Type B pancreatic cell (in vitro differentiated cells): ENCODE measurements at places on chromosomes 6 and 20. TPM values are rescaled to one million over a fixed set of nuclear protein-coding genes. Genes with fewer than 3 reads are reported as not detected.

INSM1 gene
- total RNA-seq: 36.0 and 70.2 TPM in 2 replicates

MICA gene
- 9.0 and 10.7 TPM in 2 replicates for total RNA-seq

MARCKS gene
- total RNA-seq: 105 and 236 TPM in 2 replicates

CUL7 gene
- total RNA-seq: 53.7 and 65.0 TPM in 2 replicates

GTSF1L gene
- not detected in 2 replicates for total RNA-seq

RAMACL gene
- 0.85 and 1.5 TPM in 2 replicates for total RNA-seq

- H3K27me3 ChIP-seq: no peaks in the 10 kb centered on the region
- H3K27ac ChIP-seq: no peak overlapping the region
- peaks cover 8% of the 10 kb centered on the region for H3K4me1 ChIP-seq
- H3K4me3 ChIP-seq: no peak overlapping the region
- H3K36me3 ChIP-seq: no peaks in the 10 kb centered on the region
These were observed 264.8 kb downstream of the THBS2 start for GRCh38 chr6:168988801-168989200.

GRCh38 chr6:44733868-44734267, 346.4 kb downstream of the CDC5L start:
- no peak overlapping the region for H3K4me3 ChIP-seq
- no peak overlapping the region for H3K27ac ChIP-seq
- no peaks in the 10 kb centered on the region for H3K36me3 ChIP-seq
- DNase-seq: no peak
- peaks cover 3% of the 10 kb centered on the region for H3K27me3 ChIP-seq

DNA sequence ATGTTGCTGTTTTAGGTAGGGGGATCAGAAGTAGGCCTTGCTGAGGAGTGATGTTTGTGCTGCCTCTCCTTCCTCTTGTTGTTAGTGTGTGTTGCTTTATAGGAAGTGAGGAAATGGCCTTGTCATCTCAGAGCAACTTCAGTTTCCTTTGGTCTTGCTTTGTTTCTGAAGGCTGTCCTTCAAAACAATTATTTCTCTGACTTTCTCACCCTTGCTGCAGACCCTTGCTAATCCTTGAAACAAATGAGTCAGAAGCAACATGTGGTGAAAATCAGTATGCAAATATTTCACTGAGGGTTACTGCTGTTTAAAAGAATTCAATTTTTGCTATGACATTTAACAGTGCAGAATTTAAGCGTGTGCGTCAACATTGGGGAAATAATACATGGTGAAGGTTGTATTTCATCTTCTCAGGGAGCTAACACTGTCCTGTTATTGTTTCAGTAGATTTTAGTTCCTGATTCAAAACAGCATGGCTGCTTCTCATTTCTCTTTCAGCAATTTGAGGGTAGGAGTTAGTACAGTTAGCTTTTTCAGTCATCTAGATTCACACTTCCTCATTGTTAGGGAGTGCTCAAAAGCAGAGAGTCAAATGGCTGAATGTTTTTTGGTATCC, 13.8 kb downstream of the RNF144B start:
- H3K4me1 ChIP-seq: peaks cover 4% of the 10 kb centered on the region
- DNase-seq: no peak
- H3K27ac ChIP-seq: no peak overlapping the region
- no peak overlapping the region for H3K4me3 ChIP-seq
- peaks cover 5% of the 10 kb centered on the region for H3K36me3 ChIP-seq

- no peaks in the 10 kb centered on the region for H3K36me3 ChIP-seq
- no peaks in the 10 kb centered on the region for H3K4me1 ChIP-seq
- DNase-seq: no peak
- H3K4me3 ChIP-seq: no peak overlapping the region
These were observed 634.5 kb downstream of the PHF3 start for GRCh38 chr6:64270083-64270482.

DNA sequence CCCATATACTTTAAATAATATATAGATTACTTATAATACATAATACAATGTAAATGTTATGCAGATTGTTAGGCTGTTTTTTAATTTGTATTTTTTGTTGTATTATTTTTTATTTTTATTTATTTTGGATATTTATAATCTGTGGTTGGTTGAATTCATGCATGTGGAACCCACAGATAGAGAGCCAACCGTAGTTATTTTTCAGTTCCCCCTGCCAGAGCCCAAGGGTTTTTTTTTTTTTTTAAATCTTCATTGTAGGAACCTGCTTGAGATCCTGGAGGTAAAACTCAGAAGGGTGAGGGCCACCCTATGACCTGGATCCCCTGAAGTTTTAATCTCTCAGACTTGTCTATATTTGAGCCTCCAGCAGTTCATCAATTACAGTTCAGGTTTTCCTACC, 133.2 kb downstream of the B3GAT2 start:
- H3K36me3 ChIP-seq: no peaks in the 10 kb centered on the region
- H3K27me3 ChIP-seq: no peaks in the 10 kb centered on the region
- no peak for DNase-seq
- H3K27ac ChIP-seq: no peak overlapping the region
- no peaks in the 10 kb centered on the region for H3K4me1 ChIP-seq
- H3K4me3 ChIP-seq: no peak overlapping the region

GRCh38 chr6:24689964-24690363, 23.1 kb downstream of the ACOT13 start:
- H3K36me3 ChIP-seq: peaks cover 6% of the 10 kb centered on the region
- H3K4me3 ChIP-seq: no peak overlapping the region
- no peak for DNase-seq
- no peaks in the 10 kb centered on the region for H3K27me3 ChIP-seq
- H3K4me1 ChIP-seq: no peaks in the 10 kb centered on the region

GRCh38 chr6:161128230-161128629, 136.7 kb downstream of the MAP3K4 start:
- H3K27ac ChIP-seq: no peak overlapping the region
- H3K27me3 ChIP-seq: no peaks in the 10 kb centered on the region
- peaks cover 68% of the 10 kb centered on the region for H3K36me3 ChIP-seq
- H3K4me3 ChIP-seq: no peak overlapping the region
- H3K4me1 ChIP-seq: no peaks in the 10 kb centered on the region
- DNase-seq: no peak

GRCh38 chr20:33178726-33179125, 10.8 kb downstream of the BPIFA2 start:
- peaks cover 5% of the 10 kb centered on the region for H3K4me1 ChIP-seq
- no peak overlapping the region for H3K4me3 ChIP-seq
- H3K27me3 ChIP-seq: peaks cover 4% of the 10 kb centered on the region
- peak overlapping the region; percentile 62 for H3K27ac ChIP-seq
- H3K36me3 ChIP-seq: no peaks in the 10 kb centered on the region

- no peaks in the 10 kb centered on the region for H3K36me3 ChIP-seq
- no peak overlapping the region for H3K27ac ChIP-seq
- no peaks in the 10 kb centered on the region for H3K4me1 ChIP-seq
- H3K4me3 ChIP-seq: no peak overlapping the region
- H3K27me3 ChIP-seq: peaks cover 6% of the 10 kb centered on the region
- DNase-seq: no peak
These were observed 150.7 kb downstream of the FRK start for GRCh38 chr6:115909923-115910546.

GRCh38 chr6:84967965-84968364, 203.6 kb upstream of the TBX18 start:
- no peaks in the 10 kb centered on the region for H3K36me3 ChIP-seq
- no peak overlapping the region for H3K4me3 ChIP-seq
- no peaks in the 10 kb centered on the region for H3K27me3 ChIP-seq
- H3K4me1 ChIP-seq: no peaks in the 10 kb centered on the region
- no peak overlapping the region for H3K27ac ChIP-seq

- H3K27me3 ChIP-seq: no peaks in the 10 kb centered on the region
- H3K36me3 ChIP-seq: peaks cover 40% of the 10 kb centered on the region
- no peak for DNase-seq
- no peak overlapping the region for H3K27ac ChIP-seq
- H3K4me3 ChIP-seq: no peak overlapping the region
These were observed 18.2 kb downstream of the TRIM26 start for GRCh38 chr6:30194797-30195690.

GRCh38 chr6:20827798-20828197, 293.5 kb downstream of the CDKAL1 start:
- DNase-seq: no peak
- H3K4me3 ChIP-seq: no peak overlapping the region
- no peak overlapping the region for H3K27ac ChIP-seq
- H3K27me3 ChIP-seq: no peaks in the 10 kb centered on the region

DNA sequence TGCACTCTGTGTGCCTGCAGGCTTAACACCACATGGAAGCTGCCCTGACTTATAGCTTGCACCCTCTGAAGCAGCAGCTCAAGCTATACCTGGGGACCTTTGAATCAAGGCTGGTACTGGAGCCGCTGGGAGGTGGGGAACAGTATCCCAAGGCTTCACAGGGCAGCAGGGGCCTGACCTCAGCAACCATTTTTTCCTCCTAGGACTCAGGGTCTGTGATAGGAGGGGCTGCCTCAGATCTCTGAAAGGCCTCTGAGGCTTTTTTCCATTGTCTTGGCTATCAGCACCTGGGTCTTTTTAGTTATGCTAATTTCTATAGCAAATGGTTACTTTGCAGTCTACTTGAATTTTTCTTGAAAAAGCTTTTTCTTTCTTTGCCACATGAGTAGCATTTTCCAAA, 80.2 kb upstream of the OPRM1 start:
- DNase-seq: no peak
- H3K27ac ChIP-seq: no peak overlapping the region
- H3K4me1 ChIP-seq: peaks cover 10% of the 10 kb centered on the region
- no peaks in the 10 kb centered on the region for H3K36me3 ChIP-seq
- no peaks in the 10 kb centered on the region for H3K27me3 ChIP-seq
- no peak overlapping the region for H3K4me3 ChIP-seq

DNA sequence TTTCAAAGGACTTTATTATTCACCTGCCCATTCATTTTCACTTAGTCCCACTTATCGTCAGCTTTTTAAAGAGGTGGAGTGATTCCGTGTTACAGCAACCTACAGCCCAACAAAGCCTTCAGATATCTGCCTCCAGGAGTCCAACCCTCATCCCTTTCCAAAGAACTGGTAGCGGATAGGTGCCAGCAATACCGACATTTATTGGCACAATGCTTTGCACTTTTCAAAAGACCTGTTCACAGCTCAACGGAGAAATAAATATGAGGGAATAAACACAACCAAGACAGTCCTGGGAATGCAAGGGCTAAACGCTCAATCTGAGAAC, 819 bp upstream of the MTRF1L start:
- no peaks in the 10 kb centered on the region for H3K27me3 ChIP-seq
- peaks cover 4% of the 10 kb centered on the region for H3K36me3 ChIP-seq
- peak overlapping the region; percentile 91 for H3K27ac ChIP-seq
- peak overlapping the region; percentile 95 for H3K4me3 ChIP-seq
- no peak for DNase-seq

- no peaks in the 10 kb centered on the region for H3K36me3 ChIP-seq
- DNase-seq: no peak
- H3K27me3 ChIP-seq: no peaks in the 10 kb centered on the region
- peak overlapping the region; percentile 14 for H3K27ac ChIP-seq
These were observed 346.3 kb downstream of the BMP2 start for GRCh38 chr20:7113577-7114466.

DNA sequence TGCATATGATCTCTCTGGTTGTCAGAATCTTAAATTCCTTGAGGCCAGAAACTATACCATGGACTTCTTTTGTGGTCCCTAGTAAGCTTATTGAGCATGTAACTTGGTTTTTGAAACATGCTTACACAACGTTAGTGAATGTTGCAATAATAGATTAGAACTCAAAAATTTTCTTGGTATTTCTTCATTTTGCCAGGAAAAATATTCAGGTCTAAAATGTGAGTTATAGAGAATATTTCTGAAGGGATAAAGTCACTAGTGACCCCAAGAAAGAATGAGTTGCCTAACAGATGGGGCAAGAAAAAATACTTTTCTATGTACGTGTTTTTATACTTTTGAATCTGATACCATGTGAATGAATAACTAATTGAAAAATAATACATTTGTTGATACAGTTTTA, 195.4 kb downstream of the TFAP2A start:
- H3K4me1 ChIP-seq: peaks cover 23% of the 10 kb centered on the region
- H3K36me3 ChIP-seq: no peaks in the 10 kb centered on the region
- no peak overlapping the region for H3K4me3 ChIP-seq
- H3K27ac ChIP-seq: no peak overlapping the region

- H3K27ac ChIP-seq: no peak overlapping the region
- peaks cover 26% of the 10 kb centered on the region for H3K4me1 ChIP-seq
- H3K4me3 ChIP-seq: no peak overlapping the region
- no peak for DNase-seq
These were observed 20.5 kb downstream of the XRN2 start for GRCh38 chr20:21323640-21324039.

DNA sequence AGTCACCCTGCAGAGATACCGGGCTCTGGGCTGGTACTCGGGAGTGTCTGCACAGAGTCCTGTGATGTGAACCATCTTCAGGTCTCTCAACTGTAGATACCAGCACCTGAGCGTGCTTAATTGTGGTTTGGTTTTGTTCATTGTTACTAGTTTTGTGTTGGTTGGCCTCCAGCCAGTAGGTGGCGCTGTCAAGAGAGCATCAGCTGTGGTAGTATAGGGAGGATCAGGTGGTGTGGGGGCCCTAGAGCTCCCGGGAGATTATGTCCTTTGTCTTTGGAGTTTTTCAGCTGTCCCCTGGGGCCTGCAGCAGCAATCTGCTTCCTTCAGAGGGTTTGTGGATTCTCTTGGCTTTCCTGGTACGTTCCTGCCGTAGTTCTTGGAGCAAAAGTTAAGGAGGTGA, 67.9 kb downstream of the CDYL start:
- H3K27me3 ChIP-seq: no peaks in the 10 kb centered on the region
- H3K27ac ChIP-seq: no peak overlapping the region
- no peak overlapping the region for H3K4me3 ChIP-seq
- peaks cover 28% of the 10 kb centered on the region for H3K36me3 ChIP-seq
- peaks cover 18% of the 10 kb centered on the region for H3K4me1 ChIP-seq

- no peak overlapping the region for H3K4me3 ChIP-seq
- peaks cover 13% of the 10 kb centered on the region for H3K4me1 ChIP-seq
- H3K36me3 ChIP-seq: no peaks in the 10 kb centered on the region
- no peak for DNase-seq
- peak overlapping the region; percentile 70 for H3K27ac ChIP-seq
- peaks cover 7% of the 10 kb centered on the region for H3K27me3 ChIP-seq
These were observed 9.1 kb upstream of the PRELID3B start for GRCh38 chr20:59051666-59052185.

DNA sequence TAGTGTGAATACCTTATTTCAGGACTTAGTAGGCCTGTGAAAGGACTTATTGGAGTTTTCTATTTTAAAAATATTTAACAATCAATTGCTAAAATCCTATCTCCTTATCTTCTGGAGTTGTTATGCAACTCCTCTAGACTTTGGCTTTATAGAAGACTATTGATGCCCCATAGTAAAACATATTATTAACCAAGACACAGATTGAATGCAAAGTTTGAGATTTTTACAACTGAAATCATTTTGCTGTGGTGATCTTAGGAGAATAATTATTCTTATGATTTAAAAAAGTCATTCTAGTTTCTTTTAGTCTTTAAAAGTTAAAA, 4.5 kb downstream of the HEY2 start:
- H3K36me3 ChIP-seq: peaks cover 8% of the 10 kb centered on the region
- no peak for DNase-seq
- peaks cover 21% of the 10 kb centered on the region for H3K4me1 ChIP-seq
- no peak overlapping the region for H3K4me3 ChIP-seq
- no peak overlapping the region for H3K27ac ChIP-seq
- peaks cover 29% of the 10 kb centered on the region for H3K27me3 ChIP-seq

- H3K36me3 ChIP-seq: peaks cover 14% of the 10 kb centered on the region
- DNase-seq: no peak
These were observed 71.9 kb downstream of the KIF16B start for GRCh38 chr20:16501301-16501700.
